CD4-positive, alpha-beta T cell treated with Interleukin-17A for 4 hours (primary cell): ENCODE measurements at places on chromosomes 12 and 14.

GRCh38 chr12:85575120-85576096 lies 260.8 kb downstream of the RASSF9 start:
- DNase-seq = no peak

DNA sequence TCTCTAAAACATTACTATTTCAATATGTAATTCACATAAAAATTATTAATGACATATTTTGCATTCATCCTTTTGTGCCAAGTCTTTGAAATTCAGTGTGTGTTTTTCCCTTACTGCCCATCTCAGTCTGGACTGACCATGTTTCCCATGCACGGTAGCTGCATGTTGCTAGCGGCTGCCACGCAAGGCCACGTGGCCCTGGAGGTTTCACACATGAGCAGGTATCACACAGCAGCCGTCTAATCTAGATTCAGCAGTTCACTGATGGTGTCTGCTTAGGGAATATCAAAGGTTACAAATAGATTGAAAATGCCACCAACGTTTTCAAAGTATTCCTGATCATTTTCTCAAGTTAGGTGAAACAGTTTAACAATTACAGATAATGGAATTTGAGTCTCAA lies 234.8 kb upstream of the FKBP4 start:
- no peak for DNase-seq

- no peak for DNase-seq
Measured at GRCh38 chr14:51121096-51121495, 26.2 kb upstream of the TRIM9 start.

DNA sequence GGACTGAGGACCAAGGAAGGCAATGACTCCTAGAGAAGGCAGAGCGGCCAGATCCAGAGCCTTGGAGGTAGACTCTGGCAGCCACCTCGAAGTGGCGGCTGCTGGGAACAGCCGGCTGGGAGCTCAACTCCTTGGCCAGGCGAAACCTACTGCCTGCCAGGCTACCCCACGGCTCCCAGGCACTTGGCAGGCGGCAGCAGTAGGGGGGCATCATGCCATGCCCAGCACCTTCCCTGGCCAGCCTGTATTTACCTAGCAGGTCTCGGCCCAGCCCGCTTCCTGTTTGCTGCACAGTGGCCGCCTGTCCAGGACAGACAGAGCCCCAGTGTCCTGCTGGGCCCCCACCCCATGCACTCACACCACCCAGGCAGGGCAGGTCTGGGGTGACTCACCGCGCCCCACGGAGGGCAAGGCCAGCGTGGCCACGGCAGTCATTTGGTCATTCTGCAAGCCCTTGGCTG lies 10.2 kb downstream of the TRPV4 start:
- DNase-seq = no peak

DNA sequence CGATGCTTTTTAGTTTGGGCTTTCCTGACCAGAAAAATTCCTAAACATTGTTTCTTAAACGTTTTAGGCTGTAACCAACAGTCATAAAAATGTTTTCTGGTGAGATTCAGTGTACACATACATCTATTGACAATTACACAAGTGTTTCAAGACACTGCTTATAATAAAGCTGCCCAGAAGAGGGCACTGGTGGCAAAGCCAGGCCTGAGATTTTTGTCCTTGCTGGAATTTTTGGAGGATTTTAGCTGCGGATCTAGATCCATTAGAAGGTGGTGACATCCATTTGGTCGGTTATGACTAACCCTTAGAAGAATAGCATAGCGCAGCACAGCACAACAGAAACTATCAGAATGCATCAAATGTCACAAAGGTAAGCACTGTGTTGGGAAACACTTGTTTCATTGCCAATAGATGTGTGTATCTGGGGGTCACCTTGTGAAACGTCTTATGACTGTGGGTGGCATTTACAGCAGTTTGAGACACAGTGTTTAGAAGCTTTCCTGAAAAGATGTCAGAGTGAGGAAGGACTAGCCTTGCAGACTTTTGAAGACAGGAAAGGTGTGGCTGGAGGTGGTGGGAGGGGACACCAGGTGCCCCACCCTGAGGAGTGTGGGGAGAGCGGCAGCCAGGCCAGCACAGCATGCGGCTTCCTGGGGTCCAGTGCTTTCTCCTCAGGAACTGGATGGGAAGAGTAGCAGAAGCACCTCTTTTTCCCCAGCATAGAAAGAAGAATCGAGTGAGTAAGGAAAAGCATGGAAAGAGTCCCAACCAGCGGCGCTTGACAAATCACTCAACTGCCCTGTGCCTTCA lies 54.7 kb upstream of the FKBP4 start:
- DNase-seq = no peak

GRCh38 chr14:51630987-51631386 lies 20.7 kb upstream of the FRMD6 start:
- DNase-seq = no peak

DNA sequence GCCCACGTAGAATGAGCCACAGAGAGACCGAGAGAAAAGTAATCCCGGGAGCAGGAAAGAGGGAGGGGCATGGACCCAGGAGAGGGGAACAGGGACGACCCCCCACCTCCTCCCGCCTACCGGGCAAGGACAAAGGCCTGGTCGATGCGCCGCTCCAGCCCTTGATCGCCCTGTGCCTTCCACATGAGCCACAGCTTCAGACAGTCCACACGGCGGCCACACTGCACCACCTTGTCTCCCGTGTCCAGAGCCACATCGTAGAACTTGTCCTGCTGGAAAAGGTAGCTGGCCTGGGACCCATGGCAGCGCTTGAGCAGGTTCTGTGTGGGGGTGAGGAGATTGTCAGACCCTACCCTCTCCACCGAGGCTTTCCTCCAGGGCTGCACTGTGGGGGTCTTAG lies 20.5 kb upstream of the ZNF740 start:
- DNase-seq = no peak

- no peak for DNase-seq
Measured at GRCh38 chr12:49533331-49533730, 5.5 kb upstream of the KCNH3 start.

- no peak for DNase-seq
Measured at GRCh38 chr14:64861916-64862315, 17.8 kb downstream of the SPTB start.

- no peak for DNase-seq
Measured at GRCh38 chr12:49428793-49429192, 61.5 kb downstream of the SPATS2 start.

DNA sequence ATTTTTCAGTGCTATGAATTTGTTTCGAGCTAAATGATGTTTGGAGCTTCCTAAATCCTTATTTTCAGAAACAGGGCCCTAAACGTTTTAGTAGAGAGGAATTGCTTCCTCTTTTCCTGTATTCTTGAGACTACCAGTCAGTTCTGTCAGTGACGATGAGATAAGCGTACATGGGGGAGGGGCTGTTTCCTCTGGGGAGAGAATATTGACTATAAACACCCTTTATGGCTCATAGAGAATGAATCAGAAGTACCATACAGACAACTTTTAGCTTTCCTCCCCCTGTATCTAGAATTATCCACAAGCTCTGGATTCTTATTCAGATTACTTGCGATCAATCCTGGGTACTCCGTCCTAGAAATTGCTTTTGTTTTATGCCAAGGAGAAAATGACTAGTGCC lies 5.1 kb downstream of the TBK1 start:
- peak; percentile 76 for DNase-seq

- DNase-seq = no peak
Measured at GRCh38 chr14:44812672-44813071, 149.1 kb downstream of the KLHL28 start.

- DNase-seq = no peak
Measured at GRCh38 chr14:23704890-23705289, 68.7 kb downstream of the DHRS2 start.

GRCh38 chr14:49622022-49622607 lies 1.5 kb downstream of the MGAT2 start:
- no peak for DNase-seq

DNA sequence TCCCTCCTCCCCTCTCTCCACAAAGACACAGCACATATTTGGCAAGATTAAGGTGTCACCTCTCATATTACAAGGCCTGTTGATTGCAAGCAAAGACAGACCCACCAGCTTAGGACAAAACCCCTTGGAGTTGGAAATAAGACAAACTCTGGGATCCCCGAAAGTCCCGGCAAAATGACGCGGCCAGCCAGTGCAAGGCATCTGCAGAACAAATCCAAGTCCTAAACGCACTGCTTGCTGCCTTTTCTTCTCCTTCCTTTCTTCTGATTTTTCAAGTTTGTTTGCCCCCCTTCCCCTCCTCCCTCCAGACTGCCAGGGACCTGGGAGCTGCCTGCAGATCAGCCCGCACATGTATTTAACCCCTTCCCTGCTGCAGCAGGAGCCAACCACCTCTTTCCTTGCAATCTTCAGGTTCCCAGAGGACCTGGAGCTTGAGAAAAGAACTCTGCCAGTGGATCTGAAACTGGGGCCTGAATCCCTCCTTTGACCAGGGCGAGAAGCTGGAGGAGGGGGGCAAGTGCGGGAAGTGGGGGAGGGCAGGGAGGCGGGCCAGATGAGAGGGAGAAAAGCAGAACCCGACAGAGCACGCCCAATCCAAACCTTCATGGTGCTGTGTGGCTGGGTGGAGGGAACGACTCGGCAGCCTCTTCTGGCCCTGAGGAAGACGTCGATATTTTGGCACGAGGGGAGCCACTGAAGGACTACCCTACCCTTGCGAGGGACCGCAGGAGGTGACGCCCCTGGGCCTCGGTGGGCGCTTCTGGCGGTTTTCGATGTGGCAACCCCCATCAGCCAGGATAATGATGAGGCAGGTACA lies 2.0 kb upstream of the NTF3 start:
- DNase-seq = no peak

- DNase-seq = no peak
Measured at GRCh38 chr12:59005193-59005955, 85.1 kb upstream of the LRIG3 start.

DNA sequence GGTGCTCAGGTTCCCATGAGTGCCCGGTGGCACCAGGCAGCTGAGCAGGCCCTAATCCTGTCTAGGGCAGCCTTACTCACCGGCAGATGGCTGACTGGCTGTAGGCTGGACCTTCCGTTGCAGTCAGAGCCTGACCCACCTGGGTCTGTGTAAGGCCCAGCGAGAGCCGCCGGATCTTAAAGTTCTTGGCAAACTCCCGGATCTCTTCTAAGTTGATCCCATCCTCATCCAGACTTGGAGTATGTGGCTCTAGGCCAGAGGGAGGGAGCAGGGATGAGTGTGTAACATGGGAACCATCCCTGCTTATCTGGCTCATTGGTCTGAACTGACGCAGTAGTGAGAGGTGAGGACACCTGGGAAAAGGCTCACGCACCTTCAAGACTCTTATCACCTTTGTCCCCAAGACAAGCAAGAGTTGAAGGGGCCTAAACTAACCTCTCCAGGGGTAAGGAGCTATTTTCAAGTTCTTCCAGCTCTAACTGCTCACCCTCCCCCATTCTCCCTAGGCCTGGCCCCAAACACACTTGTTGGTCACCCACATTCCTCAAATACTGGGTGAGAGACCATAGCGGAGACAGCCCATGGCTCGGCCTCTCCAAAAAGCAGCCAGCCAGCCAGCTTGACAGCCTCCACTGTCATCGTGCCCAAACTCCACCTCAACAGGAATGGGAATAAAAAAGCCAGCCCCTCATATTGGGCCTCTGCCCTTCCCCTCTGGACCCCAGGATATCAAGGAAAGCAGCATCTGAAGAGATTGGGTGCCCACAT lies 18.8 kb upstream of the TFCP2 start:
- no peak for DNase-seq

- DNase-seq = no peak
Measured at GRCh38 chr14:51024377-51024776, 70.5 kb downstream of the TRIM9 start.
